ENCODE measurements at places on chromosomes 3 and 15.

- no peak for DNase-seq
Measured at GRCh38 chr3:14209581-14210289, 31.1 kb downstream of the LSM3 start.

- DNase-seq, result no peak
Measured at GRCh38 chr3:175077216-175077615, 218.1 kb downstream of the NAALADL2 start.

DNA sequence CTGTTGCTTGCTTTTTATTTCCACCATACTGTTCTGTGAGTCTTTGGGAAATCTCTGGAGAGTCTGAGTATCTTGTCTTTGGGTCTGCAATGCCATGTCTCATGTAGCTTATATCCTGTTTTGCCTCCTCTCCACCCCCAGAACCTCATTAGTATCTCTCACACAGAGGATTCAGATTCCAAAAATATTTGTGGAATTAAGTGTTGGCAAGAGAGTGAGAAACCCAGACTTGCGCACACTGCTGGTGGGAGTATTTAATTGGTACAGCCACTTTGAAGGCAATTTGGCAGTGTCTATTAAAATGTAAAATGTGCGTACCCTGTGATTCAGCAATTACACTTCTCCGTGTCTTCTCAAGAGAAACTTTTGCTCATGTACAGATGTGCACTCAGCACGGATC, 68.6 kb downstream of the ZNF621 start:
- no peak for DNase-seq

GRCh38 chr3:150309557-150309956, 98.5 kb upstream of the TSC22D2 start:
- no peak for DNase-seq

DNA sequence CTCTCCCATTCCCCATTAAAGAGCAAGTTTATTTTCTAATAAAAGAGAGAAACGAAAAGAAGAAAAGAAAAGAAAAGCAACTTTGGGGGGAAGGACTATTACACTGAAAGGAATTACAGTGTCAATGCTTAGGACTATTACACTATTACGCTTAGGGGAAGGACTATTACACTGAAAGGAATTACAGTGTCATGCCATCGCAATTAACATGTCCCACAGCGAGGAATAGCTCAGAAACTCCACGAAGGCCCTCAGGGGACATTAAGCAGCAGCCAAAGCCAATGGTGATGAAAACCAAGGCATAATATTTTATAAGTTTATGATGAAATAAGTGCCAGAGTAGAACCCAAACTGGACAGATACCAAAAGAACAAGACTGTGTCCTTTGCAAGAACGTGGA, 22.1 kb upstream of the DET1 start:
- no peak for DNase-seq

DNA sequence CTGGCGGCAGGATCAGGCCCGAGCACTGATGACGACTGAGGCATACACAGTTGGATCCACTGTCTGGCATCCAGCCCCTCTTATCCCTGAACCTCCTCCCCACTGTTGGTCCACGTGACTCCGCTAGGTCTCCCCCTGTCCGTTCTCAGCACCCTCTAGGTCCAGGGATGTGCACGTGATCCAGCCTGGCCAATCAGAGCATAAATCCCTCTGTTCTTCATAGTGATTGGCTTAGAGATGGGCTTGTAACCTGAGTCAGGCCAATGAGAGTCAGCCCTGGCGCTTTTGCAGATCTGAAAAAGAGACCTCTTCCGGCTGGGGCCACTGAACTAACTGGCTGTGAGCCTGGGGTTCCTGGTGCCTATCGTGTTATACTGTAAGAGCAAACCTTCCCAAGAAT, 20.5 kb upstream of the IQSEC1 start:
- DNase-seq, result no peak

GRCh38 chr3:43132193-43132592, 26.3 kb upstream of the POMGNT2 start:
- DNase-seq, result no peak

GRCh38 chr15:83144771-83145170, 37.3 kb downstream of the TM6SF1 start:
- DNase-seq, result no peak

DNA sequence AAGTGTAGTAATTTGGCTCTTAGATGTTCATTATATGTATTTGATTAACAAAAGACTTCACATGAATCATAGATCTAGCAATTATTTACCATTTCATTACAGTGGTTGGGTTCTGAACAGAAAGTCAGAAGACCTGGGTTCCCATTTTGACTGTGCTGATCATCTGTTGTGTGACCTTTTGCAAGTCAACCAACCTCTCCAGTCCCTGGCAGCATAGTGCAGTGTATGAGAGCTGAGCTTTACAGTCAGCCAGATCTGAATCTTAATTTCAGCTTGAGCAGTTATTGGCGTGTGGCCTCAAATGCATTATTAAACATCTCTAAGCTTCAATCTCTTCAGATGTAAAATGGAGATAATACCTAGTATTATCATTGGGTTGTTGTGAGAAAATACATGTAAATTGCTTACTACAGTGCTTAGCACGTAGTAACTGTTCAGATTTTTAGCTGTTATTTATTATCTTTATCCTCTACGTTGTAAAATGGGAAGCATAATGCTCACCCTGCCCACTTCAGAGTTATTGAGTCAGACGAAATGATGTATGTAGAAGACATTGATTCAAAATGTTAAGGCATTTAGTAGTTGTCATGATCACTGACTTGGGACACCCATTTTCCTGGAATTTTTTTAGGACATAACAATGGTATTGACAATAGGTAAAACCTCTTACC, 104.0 kb downstream of the KLHL25 start:
- DNase-seq, result no peak
